ENCODE measurements at places on chromosomes 12 and 14.

DNA sequence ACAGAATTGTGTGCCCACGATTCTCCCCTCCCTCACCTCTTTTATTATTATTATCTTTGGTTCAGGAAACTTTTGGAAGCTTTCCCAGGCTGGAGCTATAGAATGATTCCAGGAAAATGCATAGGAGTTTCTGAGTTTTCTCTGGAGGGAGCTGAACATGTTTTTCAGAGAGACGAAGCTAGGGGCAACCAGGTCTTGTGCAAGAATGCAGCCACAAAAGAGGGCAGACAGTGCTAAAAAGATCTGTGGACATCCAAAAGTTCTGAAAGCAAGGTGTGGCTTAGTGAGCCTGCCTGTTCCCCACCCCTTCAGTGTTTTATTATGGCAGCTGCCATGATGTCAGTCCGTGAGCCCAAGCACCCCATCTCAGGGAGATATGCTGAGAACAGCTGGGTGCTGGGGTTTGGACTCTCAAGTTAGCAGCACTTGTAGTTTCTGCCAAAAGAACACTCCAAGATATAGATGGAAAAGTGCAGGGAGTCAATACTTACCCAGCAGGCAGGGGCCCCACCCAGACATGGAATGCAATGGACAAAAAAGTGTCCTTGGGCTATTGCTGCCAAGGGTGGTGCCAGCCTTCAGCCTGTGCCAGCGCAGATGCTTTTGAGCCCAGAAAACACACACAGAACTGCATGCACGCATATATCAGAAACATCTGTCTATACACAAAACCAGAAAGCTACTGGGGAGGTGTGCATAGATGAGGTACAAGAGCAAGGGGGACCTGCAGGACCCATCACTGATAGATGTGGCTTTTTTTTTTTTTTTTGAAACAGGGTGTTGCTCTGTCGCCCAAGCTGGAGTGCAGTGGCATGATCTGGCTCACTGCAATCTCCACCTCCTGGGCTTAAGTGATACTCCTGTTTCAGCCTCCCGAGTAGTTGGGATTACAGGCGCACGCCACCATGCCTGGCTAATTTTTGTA, 17.0 kb upstream of the IRF2BPL start:
- peak; percentile 59 for DNase-seq

DNA sequence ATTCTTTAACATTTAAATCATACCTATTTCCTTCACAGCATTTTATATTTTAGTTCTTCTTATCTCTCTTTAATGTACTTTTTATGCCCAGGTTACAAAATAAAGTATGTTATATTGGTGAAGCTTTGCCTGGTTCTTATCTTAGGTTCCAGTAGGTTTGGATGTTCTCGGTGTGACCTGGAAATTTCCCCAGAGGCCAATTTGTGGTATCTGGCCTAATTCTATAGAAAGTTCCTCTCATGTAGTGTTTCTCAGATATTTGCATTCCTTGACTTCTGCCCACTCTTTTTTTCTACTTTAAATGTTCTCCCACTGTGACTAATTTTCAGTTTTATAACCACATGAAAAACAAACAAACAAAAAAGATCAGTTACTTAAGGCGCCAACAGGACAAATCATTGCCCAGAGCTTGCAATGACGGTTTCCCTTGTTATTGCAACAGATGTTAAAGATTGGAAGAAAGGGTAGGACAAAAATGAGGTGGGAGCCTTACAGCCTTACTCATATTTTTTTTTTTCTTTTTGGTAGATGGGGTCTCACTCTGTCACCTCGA, 41.2 kb upstream of the PPM1H start:
- no peak for DNase-seq

- no peak for DNase-seq
Measured at GRCh38 chr14:60681271-60681670, 32.0 kb upstream of the SIX1 start.

DNA sequence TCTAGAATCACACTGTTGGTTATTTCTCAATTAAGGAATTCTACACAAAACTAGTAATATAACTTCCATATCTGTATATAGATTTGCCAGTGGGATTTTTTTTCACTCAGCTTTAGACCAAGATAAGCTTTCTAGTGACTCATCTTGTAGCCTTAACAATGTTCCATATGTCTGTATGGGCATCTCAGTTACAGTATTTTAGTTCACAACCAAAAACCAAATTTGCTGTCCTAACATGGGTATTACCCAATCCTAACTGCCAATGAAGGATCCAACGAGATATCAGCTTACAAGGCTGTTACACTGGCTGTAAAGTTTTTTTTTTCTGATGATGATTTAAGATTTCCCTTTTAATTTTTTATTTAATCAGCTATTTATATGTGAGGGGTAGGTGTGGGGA, 31.5 kb upstream of the KRR1 start:
- DNase-seq = no peak

DNA sequence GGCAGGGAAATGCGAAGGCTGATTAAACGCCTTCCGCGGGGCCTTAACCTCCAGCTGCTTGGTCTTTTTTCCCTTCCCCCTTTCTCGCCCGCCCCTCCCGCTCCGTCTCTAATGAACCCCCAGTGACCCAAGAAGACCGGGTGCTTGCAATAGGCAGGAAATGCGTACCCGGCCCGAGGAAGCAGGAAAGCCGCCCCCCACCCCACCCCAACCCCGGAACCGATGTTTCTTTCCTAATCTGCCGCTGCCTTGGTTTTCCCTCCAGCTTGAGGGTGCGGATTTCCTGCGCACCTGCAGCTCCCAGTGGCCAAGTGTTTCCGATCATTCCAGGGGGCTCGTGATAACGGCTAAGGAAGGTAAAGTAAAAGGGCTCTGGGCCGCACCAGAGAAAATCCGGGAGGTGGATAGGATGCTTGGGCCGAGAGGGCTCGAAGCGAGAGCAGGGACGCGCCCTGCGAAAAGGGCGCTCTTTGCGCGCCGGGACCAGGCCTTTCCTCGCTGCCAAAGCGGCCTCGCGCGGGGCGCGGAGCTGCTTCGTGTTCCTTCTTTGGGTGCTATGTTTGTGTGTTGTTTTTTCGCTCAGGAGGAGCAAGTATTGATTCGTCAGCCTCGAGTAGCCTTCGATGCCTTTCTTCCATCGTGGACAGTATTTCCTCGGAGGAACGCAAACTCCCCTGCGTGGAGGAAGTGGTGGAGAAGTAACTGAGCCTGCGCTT, 983 bp downstream of the MYF6 start:
- no peak for DNase-seq

GRCh38 chr12:89731089-89731488, 22.5 kb upstream of the ATP2B1 start:
- DNase-seq = no peak

GRCh38 chr14:87992718-87993628, at the start of gene GALC:
Gene GALC (minus strand): TSS chr14:87993182. CDS start chr14:87993164, 18 bp downstream.
- DNase-seq = peak; percentile 95

- no peak for DNase-seq
Measured at GRCh38 chr12:115813256-115813655, 464.2 kb downstream of the MED13L start.

DNA sequence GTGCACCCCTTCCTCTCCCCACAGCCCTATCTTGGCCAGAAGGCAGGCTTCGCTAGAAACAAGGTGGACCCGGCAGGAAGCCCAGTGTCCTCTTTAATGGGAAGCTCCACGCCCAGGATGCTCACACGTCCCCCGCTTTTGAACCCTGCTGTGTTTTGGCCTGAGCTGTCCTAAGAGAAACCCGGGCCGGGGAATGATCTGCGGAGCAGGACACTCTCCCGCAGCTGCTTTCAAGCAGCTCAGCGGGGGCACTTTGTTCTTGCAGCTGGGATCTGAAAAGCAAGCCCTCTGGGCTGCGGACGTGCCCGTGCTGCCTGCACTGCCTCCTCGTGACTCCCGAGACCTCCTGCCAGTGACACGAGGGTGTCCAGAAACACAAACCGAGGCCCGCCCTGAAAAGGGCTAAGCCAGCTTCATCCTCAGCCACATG, 30.0 kb downstream of the SCARB1 start:
- no peak for DNase-seq

GRCh38 chr12:91868054-91868453, 277.6 kb downstream of the BTG1 start:
- no peak for DNase-seq

- DNase-seq = no peak
Measured at GRCh38 chr12:120121766-120122293, 5.3 kb upstream of the RAB35 start.

DNA sequence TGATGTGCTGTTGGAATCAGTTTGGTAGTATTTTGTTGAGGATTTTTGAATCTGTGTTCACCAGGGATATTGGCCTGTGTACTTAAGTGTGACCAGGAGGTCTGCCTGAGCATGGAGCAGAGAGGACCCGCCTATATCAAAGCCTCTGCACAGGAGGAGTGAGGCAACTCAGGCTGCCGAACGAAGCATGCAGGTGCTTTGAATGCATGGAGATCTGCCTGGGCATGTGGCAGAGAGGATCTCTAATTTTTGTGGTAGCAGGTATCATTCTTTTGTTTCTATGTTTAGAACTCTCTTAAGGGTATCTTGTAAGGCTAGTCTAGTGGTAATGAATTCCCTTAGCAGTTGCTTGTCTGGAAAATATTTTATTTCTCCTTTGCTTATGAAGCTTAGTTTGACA, 26.9 kb downstream of the RAB3IP start:
- DNase-seq = no peak

DNA sequence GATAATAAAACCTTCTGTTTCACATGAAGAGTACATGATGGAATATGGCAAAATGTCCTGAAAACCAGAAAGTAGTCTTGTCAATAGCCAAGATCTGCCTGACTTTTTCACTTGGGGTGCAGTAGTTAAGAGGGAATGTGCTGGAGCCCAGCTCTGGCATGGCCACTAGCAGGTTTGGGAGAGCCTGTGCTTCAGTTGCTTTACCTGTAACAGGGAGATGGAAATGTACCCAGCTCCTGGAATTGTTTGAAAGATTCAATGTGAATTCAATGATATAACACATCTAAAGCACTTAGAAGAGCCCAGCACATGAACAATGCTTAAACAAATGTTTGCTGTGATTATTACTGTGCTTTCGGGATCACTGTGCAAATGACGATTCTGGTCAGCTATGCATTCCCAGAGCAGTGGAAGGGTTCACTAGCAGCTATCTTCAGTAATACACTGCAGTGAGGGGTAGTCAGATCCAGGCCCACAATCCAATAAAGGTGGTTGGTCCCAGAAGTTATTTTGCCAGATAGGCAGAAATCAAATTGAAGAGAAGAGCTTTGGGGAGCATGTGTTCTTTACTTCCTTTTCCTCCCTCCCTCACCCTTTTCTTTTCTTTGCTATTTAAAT, 224.9 kb downstream of the APAF1 start:
- no peak for DNase-seq

- no peak for DNase-seq
Measured at GRCh38 chr14:75986439-75986765, 839 bp downstream of the IFT43 start.

DNA sequence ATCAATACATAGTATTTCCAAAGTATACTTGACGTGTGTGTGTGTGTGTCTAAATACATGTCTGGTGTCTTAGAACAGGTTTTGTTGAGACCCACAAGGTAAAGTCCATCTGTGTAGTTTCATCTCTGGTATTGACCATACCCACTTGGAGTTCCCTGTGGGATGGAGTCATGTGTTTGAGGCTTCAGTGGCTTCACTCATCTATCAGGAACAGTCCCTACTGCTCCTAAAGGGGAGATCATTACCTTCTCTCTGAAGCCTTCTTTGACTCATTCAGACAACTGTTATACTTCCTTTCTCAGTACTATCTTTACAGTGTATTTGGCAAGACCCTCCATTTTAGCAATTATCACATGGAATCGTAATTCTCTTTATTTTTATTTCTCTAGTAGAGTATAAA, 14.2 kb downstream of the RAB21 start:
- no peak for DNase-seq

GRCh38 chr12:113475451-113476175, 3.9 kb upstream of the LHX5 start:
- no peak for DNase-seq

DNA sequence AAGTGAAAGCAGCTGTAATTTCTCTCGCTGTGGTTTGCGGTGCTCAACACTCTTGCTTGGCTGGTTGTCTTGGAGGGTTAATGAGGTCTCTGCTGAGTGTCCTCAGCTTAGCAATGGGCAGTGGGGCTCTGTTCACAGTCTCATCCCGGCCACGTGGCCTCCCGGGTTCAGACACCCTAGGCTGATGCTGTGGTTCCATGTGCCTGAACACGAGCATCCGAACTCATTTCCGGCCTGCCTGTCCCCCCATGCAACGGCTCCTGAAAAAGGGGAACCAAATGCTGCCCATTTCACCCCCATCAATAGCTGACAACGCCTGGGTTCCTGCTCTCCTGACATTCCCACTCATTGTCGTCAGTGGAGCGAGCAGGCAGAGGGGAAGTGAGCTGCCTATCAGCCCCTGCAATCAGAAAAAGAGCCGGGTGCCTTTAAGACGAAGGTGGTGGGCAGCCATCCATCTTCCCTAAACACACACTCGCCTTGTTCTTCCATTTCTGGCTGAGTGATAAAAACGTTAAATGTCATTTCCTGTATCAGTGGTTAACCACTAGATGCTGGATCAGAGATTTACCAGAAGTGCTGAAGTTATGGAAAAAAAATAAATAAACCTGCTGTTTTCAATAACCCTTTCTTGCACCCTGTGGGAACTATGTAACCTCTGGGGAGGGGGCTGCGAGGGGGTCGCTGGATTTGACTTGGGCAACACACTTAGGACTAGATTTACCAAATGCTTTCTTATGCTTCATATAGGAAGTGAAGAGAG, 60.3 kb upstream of the BCL2L14 start:
- DNase-seq = no peak

DNA sequence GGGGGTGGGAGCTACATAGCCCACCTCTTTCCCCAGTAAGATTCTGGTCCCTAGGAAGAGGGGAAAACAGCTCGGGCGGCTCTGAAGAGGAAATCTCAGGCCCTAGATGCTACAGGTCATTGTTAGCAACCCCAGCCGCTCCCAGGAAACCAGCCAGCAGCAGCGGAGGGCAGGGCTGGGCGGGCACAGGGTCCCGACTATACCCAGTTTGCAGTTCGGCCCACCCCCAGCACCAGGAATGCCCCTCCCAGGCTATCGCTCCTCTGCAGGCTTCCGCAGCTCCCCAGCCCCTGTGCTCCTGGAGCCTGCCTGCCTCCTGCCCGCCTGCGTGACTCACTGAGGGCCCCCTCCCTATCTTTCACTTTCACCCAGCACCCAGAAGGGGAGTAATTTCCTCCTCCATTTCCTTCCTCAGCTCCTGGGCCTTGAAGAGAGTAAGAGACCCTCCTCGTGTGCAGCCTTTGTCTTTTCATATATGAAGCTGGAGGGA, 27.2 kb upstream of the PNMA1 start:
- peak; percentile 91 for DNase-seq

DNA sequence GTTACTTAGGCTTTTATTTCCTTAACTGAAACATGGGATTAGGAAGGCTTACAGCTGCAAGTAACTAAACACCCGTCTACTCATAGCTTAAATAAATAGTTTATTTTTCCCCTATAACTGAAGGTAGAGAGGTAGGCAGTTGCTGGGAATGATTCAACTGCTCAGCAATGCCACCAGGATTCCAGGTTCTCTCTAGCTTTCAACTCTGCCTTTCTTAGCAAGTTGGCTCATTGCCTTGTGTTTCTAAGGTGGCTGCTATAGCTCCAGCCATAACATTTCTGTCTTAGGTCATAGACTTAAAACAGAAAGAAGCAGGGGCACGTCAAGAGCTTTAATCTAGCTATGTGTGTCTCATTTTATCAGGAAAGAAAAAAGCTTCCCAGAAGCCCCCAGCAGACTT, 103.7 kb upstream of the MDM1 start:
- DNase-seq = no peak

- no peak for DNase-seq
Measured at GRCh38 chr12:52242442-52243258, 9.6 kb downstream of the KRT7 start.

- no peak for DNase-seq
Measured at GRCh38 chr14:89356496-89356895, 60.5 kb downstream of the FOXN3 start.

GRCh38 chr12:80222261-80222660, 122.9 kb downstream of the OTOGL start:
- DNase-seq = no peak

- DNase-seq = no peak
Measured at GRCh38 chr14:103216399-103216798, 93.1 kb downstream of the TNFAIP2 start.

All from hematopoietic multipotent progenitor cell treated with erythropoietin and hydrocortisone succinate and interleukin-3 and kit ligand, for 17 days (in vitro differentiated cells).